ENCODE measurements at places on chromosomes 6 and 20.

- no peak for DNase-seq
Observed at GRCh38 chr20:51734876-51735720, 33.1 kb downstream of the ATP9A start.

DNA sequence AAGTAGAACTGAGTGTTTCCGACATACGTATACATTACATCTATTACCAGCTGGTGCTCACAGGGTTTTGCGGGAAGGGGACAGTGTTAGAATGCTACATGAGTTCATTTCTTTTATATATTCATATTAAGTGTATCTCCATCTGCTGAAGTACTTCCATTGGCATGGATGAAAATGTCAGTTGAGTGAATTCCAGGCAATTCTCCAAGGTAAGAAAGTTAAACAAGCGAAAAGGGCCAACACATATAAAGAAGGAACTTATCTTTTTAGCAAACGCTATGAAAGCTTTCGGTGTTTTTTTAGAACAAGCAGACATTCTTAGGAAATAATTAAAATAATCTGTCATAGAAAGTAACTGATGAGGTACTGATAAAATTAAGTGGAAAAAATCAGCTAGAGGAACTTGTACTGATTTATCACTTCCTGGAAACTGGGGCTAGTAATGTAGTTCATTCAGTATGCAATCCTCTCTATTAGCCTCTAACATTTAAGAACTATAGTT lies 34.6 kb downstream of the RNF146 start:
- DNase-seq: no peak

GRCh38 chr20:14807224-14807623 lies 469.8 kb upstream of the FLRT3 start:
- DNase-seq: no peak

DNA sequence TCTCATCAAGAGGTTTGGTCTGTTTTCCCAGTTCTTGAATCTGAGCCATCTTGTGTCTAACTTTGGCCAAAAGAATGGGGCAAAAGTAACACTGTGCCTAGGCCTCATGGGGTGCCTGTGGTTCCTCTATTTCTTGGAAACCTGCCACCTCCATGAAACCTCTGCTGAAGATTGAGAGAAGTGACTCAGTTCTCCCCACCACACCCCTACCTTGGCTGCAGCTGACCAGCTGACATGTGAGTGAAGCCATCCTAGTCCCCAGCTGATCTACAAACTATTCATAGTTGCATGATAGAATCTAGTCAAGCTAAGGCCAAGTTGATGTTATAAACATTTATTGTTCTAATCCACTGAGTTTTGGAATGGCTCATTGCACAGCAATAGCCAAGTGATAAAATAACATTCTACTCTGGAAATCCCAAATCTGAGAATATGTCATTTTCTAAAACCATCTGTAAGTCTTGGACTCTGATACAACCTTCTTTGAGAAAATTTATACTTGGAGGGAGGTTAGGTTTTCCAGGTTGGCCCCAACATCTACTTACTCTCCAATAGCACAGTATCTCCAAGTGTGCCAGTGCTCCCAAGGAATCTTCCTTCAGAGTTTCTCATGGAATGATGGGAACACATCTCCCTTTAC lies 107.0 kb upstream of the SMLR1 start:
- no peak for DNase-seq

- no peak for DNase-seq
Observed at GRCh38 chr6:17904491-17905120, 82.8 kb downstream of the KIF13A start.

Measured in effector CD4-positive, alpha-beta T cell (primary cell).